ENCODE measurements at places on chromosomes 3 and 15. TPM values are rescaled to one million over a fixed set of nuclear protein-coding genes. Genes with fewer than 3 reads are reported as not detected.

DNA sequence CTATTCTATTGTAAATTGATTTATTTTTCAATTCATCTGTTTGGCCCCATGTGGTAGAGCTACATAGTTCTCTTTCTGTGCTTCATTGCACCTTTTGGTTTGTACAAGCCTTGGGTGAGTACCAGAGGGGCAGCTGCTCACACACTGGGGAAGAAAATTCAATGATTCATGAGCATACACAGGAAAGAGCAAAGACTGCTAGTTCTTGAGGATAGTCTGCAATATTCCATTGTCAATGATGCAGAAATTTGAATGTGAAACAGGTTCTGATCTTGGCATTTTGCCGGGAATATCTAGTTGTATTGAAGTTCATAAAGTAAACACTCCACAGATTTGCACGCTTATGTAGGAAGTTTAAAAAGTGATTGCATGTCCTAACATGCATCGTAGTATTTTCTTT is 304.6 kb downstream of the NAALADL2 start:
- no peak for DNase-seq

DNA sequence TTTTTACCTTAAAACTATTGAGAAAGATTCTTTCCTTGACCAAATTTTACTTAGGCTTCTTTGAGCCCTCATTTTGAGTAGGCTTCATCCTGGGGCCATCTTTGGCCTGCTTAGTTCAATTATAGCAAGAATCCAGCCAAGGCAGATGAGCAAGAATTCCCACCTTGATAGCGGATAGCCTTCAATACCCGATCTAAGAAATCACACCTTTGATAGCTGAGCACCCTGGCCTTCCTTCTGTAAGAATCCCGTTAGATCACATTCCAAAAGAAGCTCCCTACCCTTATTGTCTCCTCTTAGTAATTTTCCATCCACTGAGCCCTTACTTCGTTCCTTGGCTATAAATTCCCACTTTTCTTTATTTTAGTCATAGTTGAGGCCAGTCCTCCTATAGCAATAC is 275.4 kb upstream of the ROBO1 start:
- no peak for DNase-seq

- DNase-seq, result no peak
Observed at GRCh38 chr3:184134746-184135148, 411 bp upstream of the EIF2B5 start.

IL5RA gene
- not detected for total RNA-seq

Data from GM12878 (cell line).